Dermis microvascular lymphatic vessel endothelial cell (primary cell): ENCODE measurements at places on chromosomes 3 and 15. TPM values are rescaled to one million over a fixed set of nuclear protein-coding genes. Genes with fewer than 3 reads are reported as not detected.

DNA sequence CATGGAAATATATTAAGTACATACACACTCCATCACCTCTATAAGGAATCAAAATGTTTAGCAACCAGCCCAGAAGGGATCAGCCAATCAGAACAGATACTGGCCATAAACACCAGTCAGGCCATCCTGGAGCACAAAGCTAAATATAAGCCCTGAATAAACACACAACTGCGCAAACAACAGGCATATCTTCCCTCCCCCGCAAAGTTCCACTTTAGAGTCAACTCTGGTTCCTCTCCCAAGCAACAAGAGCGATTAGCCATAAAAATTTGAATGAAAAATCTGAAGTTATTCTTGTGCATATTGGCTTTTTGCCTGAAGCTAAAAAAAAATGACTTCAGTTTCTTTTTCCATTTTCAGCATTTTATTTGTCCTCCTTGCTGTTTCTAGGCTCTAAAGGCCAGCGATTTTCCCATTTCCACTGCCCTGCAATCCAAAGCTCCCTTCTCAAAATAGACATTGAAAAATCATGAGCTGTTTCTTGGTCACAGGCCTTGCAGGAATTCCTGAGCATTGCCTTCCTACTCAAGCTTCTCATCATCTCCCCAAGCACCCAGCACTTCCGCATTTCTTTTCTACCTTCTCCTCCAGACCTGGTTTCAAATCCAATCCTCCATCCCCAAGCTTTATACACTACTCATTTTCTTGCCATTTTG lies 247.9 kb downstream of the ZMAT3 start:
- no peak for DNase-seq

DNA sequence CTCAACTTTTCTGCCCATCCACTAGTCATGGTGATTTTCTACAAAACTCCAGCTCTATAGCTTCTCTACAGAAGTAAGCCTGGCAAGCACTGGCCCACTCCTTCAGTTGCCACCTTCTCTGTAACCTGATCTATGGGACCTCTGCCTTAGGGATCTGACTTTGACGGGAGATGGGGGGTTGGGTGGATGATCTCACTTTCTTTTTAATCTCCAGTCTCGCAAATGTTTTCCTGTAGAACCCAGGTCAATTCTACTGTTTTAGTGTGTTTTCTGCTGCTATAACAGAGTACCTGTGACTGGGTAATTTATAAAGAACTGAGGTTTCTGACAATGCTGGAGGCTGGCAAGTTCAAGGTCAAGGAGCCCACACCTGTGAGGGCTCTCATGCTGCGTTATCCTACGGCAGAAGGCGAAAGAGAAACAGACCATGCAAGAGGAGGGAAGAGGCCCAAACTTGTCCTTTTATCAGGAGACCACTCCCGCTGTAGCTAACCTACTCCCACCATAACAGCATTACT lies 189.9 kb upstream of the THRB start:
- DNase-seq: no peak

GRCh38 chr3:74883690-74884089 lies 269.2 kb upstream of the CNTN3 start:
- DNase-seq: no peak

GRCh38 chr15:37397266-37398022 lies 297.1 kb upstream of the MEIS2 start:
- no peak for DNase-seq

GRCh38 chr3:60954048-60954447 lies 297.2 kb downstream of the FHIT start:
- DNase-seq: no peak

DNA sequence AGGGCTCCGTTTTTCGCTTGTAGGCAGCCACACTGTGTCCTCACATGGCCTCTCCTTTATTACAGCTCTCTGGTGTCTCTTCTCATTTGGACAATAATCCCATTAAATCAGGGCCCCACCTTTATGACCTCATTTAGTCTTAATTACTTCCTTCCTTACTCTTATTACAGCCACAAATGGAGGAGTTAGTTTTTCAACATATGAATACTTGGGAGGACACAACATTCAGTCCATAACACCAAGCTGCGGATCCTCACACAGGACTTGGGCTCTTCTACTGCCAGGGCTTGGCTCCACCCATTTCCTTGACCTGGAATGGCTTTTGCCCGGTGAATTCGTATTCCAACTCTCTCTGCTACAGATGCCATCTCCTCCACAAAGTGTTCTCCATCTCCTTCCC lies 74.3 kb upstream of the SLC7A14 start:
- DNase-seq: no peak

DNA sequence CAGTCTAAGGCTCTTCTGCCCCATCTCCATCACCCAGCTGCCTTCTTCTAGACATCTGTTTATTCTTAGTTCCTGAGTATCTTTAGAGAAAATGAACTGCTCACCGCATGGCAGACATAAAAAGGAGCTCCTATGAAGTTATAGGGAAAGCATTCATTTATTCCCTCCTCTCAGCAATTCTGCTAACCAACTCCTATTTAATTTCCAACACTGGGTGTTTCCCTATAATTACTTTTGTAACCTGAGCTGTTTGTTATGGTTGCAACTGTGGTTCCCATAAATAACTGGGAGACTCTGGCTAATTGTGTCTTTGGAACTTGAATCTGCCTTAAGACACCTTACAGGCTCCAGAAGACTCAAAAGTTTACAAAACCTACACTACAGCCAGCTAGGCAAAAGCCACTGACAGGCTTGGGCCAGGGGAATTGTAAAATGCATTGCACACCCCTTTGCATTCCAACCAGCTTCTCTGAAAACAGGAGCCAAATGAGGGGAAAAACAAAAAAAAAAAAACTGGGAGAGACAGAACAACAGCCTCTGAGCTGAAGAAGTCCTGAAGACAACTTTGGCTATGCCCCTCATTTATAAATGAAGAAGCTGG lies 231.5 kb upstream of the FEZF2 start:
- DNase-seq: no peak

GRCh38 chr3:8760091-8760490 lies 9.3 kb downstream of the OXTR start:
- DNase-seq: no peak

GRCh38 chr3:48232734-48233133 lies 8.2 kb upstream of the ZNF589 start:
- DNase-seq: peak; percentile 81

GRCh38 chr15:34768530-34768929 lies 13.7 kb upstream of the GJD2 start:
- DNase-seq: no peak

DNA sequence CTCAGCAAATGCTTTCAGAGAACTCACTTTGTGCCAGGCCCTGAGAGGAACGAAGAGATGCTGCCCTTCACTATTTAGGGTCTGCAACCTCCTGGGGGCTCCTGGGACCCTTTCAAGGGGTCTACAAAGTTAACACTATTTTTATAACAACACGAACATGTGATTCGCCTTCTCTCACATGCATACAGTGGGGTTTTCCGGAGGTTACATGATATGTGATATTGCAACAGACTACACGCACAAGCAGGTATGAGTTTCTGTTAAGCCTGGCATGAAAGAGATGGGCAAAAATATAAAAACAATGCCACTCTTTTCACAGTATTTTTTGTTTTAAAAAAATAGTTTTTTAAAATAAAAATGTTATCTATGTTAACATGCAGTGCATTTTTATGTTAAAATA lies 10.3 kb downstream of the STARD5 start:
- DNase-seq: no peak

GRCh38 chr15:90101969-90102890 lies at the start of gene IDH2:
Gene IDH2, minus strand, starts transcription at chr15:90102468. Its CDS starts 78 bp downstream, at chr15:90102390.
- DNase-seq: peak; percentile 46

DNA sequence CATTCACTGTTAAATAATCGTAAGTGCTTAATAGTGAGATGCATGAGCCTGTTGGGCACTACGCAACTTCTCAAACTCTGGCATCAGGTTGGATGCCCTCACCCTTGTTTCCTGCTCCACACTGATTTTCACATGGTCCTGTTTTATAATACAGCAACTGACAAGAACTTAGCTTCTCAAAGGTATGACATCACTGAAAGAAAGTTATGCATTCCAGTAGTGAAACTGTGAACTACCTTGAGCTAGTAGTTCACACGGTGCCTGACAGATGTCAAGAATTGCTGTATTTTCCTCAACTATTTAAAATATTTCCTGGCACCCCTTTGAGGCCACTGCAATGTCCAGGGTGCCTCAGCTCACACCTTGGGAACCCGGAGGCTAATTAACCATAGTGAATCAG lies 327.5 kb downstream of the RORA start:
- no peak for DNase-seq

- no peak for DNase-seq
These were observed 23.3 kb downstream of the ST3GAL6 start for GRCh38 chr3:98786364-98787006.

DNA sequence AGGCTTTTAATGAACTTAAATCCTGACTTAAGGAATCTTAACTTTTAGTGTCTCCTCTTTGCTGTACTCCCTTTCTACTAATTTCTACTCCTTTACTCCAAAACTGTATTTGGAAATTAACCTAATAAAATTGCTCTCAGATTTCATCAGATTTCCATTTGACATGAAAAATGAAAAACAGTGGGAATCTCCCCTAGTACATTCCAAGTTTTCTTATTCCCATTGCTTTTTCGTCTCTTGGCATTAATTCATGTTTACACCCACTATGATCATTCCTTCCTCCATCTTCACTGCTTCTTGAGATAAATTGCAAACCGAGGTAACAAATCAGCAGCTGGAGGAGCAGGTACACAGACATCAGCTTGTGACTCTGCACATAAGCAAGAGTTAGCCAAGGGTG lies 208.7 kb downstream of the VGLL3 start:
- DNase-seq: no peak

DNA sequence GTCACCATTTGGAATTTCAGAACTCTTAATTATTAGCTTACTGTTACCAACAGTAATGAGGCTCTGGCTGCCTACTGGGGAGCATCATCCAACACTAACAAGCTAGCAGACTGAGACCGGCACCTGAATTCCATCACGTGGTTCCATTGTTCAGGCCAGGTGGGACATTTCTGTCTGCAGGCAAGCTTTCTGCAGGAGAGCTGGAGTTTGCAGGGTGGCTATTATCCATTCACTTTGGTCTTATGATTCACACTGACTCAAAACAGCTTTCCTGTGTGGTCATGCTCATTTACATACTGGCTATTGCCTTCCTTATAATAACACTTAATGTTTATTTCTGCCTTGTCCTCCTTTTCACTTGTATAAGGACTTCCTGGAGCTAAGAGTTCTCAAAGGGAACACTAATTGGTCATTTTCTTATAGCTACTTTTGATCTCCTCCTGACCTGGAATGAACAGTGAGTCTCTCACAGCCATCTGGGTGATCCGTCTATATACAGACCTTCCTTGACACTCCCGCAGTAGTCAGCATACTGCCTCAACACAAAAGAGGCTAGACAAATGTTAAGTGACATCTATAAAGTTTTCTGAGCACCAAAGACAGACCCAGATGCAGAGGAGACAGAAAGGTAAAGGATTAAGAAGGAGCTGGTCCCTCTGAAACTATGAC lies 695.4 kb downstream of the FHIT start:
- no peak for DNase-seq

GRCh38 chr3:169522595-169523529 lies 140.7 kb downstream of the MECOM start:
- no peak for DNase-seq

DNA sequence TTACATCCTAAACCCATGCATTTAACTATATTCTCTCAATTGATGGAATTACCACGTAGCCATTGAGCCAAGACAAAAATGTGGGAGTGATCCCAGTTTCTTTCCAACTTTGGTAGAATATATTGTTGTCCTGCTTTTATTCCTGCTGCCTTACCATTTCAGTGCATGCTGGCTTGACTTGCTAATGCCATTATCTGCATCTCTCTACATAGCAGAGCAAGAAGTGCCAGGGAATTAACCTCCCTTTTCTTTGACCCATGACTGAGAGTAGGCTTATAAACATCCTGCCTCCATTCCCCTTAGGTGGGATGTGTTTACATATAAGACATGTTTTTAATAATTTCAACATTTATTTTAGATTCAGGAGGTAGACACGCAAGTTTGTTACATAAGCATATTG lies 1153.4 kb downstream of the IGSF11 start:
- DNase-seq: no peak

- DNase-seq: no peak
These were observed 23.5 kb upstream of the HES1 start for GRCh38 chr3:194112120-194113106.

DNA sequence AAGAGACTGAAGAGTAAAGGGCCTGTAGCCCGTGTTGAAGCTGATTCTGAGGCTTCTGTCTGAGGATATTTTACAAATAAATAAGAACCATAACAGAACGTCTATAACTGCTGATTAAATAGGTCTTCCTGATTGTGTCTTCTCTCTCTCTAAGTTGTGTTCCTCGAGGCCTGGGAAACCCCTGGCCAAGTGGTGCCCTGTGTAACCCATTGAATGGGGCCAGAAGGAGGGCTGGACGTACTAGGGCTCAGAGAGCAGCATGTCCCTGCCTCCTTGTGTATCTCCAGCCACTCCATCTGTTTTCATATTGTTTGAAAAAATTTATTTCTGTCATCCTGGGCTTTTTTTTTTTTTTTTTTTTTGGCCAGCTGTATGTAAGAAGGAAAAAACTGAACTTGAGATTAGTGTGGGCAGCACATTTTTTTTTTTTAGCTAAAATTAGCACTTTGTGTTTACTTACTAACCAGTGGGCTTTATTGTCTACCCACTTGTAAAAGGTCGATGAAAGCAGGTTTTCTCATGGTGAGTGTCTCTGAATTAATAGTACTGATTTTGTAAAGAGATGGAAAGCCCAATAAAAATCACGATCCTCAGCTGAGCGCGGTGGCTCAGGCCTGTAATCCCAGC lies 10.7 kb downstream of the DHX30 start:
- no peak for DNase-seq

- peak; percentile 96 for DNase-seq
These were observed 91.4 kb downstream of the NFKBIZ start for GRCh38 chr3:101940521-101941317.

FBXL2 gene
- total RNA-seq: 9.8 and 16.3 TPM in 2 replicates

CCDC54 gene
- not detected in 2 replicates for total RNA-seq

GPR171 gene
- not detected in 2 replicates for total RNA-seq

SAMMSON gene
- not detected in 2 replicates for total RNA-seq

TEX55 gene
- not detected in 2 replicates for total RNA-seq

HTR3E gene
- not detected in 2 replicates for total RNA-seq

FRMD4B gene
- 67.8 and 122 TPM in 2 replicates for total RNA-seq

TRPM1 gene
- total RNA-seq: under 0.01 and 0.25 TPM in 2 replicates

ARNT2 gene
- total RNA-seq: under 0.01 and 0.13 TPM in 2 replicates

PCSK6 gene
- total RNA-seq: 31.8 and 42.7 TPM in 2 replicates

CLDN11 gene
- total RNA-seq: 77.5 and 185 TPM in 2 replicates

CFAP161 gene
- total RNA-seq: 0.38 and 0.90 TPM in 2 replicates

ABHD14A gene
- 4.2 and 5.3 TPM in 2 replicates for total RNA-seq

RNF123 gene
- total RNA-seq: 18.4 and 28.6 TPM in 2 replicates
